Activated naive CD4-positive, alpha-beta T cell treated with anti-CD3 and anti-CD28 coated beads for 36 hours (primary cell): ENCODE measurements at places on chromosomes 13 and 19.

- no peak for DNase-seq
These were observed 96.7 kb downstream of the RNASEH2B start for GRCh38 chr13:51006067-51006845.

DNA sequence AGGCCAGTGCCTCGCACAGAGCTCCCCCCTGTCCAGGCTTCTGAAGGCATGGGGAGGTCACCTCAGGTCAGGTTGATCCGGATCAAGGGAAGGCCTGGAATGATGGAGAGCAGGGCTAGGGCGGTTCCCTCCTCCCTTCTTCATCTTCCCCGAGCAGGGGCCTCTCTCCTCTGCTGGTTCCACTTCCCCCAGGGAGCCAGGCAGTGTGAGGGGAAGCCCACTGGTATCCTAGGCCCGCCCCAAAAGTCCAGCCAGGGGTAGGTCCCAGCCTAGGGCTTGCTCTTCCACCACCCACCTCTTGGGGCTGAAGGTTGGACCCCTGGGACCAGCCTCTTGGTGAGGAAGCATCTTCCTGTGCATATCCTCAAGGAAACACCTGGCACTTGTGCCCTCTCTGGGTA lies 16.4 kb upstream of the PRR19 start:
- no peak for DNase-seq

GRCh38 chr13:64534302-64534701 lies 2695.8 kb downstream of the PCDH9 start:
- no peak for DNase-seq

- DNase-seq, result no peak
These were observed 47.1 kb upstream of the MRI1 start for GRCh38 chr19:13717194-13717643.

- no peak for DNase-seq
These were observed 47.1 kb downstream of the ZNF568 start for GRCh38 chr19:36963280-36963679.

DNA sequence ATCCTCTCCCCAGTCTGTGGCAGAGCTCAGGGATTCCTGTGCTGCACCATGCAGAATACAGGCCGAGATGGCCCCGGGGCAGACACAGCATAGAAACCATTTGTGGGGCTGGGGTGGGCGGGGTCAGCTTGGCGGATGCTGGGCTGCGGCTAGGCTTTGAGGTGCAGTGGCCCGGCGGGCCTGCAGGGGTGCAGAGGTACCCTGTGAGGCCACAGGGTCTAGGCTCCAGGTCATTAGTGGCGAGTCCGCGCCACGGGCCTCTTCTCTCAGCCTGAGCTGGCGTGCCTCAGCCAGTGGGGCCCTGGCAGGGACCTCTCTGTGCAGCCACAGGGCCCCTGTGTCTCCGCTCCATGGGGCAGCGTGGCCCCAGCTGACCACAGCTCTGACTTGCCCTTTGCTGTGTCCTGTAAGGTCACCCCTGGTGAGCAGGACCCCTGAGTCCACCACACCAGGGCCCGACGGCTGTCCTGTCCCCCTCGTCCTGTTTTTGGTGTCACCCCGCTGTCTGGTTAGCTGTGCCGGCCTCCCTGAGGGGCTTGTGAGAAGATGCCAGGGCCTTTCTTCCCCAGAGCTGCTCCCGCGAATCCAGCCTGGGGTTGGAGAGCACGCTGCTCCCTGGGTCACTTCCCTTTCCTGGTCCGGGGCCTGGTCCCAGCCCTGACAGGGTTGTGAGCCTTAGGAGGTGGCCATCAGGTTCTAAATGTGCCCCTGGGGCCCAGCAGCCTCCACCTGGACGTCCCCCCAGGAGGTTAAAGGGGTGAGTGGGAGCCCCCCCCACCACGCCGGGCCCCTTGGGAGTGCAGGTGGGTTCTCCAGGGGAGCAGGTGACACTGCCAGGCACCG lies 12.1 kb downstream of the KDM4B start:
- DNase-seq, result no peak

DNA sequence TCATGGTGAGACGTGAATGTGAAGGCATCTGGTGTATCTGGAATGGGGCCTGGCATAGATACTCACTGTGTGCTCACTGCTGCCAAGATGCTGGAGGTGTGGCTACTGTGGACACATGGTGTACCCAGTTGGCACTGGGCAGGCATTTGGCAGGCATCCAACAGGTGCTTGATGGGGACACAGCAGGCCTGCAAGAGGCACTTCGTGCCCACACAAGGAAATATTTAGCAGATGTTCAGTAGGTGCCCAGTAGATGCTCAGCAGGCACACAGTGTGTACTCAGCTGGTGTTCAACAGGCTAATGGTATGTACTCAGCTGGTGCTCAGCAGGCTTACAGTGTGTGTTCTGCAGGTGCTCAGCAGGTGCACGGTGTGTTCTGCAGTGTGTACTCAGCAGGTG lies 14.2 kb downstream of the CRTC1 start:
- no peak for DNase-seq

DNA sequence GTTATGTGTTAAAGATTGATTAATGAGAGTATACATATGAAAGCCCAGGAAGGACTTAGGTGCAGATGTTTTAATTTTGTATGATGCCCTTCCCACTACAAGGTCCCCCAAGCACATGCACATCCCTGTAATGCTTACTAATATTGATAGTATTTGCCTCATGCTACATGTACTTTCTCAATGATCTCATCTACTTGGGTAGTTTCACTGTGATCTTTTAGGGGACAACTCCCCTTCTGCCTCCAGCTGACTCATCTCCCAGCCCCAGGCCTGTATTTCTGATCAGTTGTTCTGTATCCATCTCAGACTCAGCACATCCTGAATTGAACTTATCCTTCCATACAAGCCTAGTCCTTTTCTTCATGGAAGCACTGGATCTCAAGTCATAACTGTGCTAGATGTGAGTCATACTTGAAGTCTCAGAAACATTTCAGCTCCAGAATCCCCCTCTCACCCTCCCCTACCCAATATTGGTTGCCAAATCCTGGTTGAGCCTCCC lies 49.4 kb upstream of the INTS6 start:
- DNase-seq, result peak; percentile 66

DNA sequence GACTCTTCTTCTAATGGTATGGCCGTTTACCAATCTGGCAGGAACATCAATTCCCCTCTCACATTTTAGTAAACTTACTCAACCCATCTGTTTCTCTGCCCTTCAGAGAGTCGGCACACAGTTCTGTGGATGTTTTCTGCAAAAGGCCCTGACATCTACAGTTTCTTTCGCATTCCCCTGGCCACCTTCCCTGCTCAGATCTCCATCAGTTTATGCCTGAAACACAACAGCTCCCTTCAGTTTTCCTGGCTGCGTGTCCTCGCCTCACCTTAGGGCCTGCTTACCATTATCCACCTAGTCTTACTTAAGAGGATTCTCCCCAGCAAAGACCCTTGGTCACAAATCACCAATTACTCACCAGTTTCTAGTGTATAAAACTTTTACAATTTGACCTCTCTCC lies 25.2 kb downstream of the COL4A1 start:
- DNase-seq, result no peak

GRCh38 chr19:52139252-52140031 lies at the start of gene ZNF616:
Gene ZNF616, minus strand, starts transcription at chr19:52139938. Its CDS starts 9,426 bp downstream, at chr19:52130512.
- peak; percentile 99 for DNase-seq

- DNase-seq, result no peak
These were observed 119.5 kb upstream of the MCF2L start for GRCh38 chr13:112849500-112849899.

- DNase-seq, result no peak
These were observed 324.0 kb downstream of the GPC5 start for GRCh38 chr13:91722267-91722884.

DNA sequence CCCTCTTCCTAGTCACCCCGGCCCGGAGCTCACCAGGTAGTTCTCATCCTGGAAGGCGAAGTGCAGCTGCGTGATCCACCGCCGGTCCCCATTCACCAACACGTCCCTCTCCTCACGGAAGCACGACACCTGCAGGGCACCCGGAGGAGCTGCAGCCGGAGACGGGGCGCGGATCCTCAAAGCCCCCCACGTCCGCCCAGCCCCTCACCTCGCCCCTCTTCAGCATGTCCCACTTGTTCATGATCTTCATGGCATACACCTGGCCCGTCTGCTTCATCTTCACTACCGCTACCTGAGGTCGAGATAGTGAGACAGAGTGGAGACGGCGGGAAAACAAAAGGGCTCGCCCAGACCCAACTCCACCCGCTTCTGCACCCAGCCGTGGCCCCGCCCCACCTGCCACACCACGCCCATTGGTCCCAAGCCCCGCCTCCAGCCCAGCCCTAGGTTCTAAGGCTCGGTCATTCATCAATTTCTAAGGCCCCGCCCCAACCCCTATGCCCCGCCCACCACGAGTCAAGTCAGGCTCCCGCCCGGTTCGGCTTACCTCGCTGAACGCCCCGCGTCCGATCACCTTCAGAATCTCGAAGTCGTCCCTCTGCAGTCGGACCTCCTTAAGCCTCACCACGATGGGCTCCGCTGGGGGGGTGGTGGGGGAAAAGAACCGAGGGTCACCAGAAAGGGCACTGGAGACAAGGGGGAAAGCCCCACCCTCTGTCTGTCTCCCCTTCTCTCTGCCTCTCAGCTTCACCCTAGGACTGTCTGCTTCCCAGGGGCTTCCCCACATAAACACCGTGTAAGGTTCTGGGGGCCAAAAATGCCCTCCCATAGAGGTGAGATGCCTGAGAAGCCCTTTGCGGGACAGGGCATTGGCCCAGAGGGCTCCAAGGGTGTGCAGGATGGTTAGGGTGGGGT lies 2.8 kb downstream of the DMPK start:
- peak; percentile 93 for DNase-seq
